ENCODE measurements at places on chromosomes 5 and 9. TPM values are rescaled to one million over a fixed set of nuclear protein-coding genes. Genes with fewer than 3 reads are reported as not detected.

The APBA1 gene
- total RNA-seq, result 0.05 TPM

DNA sequence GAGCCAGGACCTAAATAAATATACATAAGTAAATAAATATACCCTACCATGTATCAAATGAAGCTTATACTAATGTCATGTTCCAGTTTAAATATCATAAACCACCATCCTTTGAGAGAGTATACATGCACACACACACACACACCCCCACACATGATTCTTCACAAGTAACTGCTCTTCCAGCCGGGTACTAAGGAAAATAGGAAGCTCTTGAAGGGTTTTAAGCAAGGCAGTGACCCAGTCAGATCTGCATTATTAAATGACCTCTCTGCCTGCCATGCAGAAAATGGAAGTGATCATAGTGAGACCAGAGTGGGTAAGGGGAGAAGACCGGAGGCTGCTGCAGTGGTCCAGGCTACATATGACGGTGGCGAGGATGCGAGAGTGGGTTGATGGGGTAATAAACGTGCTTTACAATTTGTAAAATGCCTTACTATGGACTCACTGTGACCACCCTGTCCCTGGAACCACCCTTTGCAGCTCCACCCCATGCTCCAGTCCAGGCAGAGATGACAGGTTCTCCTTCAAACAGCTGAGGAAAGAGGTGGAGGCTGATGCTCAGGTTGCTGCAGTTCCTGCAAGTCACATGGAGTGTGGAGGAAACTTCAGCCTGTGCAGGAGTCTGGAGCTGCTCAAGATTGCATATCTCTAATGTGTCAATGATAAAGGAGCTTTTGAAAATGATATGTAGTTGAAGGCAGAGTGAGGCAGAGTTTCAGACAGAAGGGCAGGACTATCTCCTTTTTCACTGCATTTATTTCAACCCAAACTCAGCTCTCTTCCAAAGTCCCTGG lies 38.8 kb upstream of the NDFIP1 start:
- no peak for DNase-seq

DNA sequence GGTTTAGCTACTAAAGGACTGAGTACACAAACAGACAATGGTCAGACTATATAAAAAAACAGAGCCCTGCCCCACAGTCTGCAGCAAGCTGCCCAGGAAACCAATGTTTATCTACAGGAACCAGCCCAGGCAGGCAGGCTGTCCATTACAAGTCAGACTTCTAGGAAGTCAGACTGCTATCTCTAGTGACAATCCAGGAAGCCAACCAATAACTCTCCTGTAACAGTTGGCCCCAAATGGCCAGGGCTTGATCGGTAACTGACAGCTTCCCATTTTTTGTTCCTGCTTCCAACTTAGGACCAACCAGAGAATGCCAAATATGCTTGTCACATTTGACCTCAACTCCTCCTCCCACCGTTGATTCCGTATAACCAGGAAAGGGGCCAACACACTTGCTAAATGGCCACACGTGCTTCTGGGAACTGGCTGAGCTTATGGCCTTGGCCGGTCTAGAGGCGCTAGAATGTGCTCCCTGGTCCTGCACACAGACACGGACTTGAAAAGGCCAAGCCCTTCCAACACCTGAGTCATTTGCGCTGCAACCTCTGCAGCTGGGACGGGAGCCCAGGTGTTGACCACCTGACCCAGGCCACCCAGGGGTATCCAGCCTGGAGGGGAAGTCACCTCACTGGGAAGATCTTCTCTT lies 79.6 kb upstream of the CDK20 start:
- no peak for DNase-seq

DNA sequence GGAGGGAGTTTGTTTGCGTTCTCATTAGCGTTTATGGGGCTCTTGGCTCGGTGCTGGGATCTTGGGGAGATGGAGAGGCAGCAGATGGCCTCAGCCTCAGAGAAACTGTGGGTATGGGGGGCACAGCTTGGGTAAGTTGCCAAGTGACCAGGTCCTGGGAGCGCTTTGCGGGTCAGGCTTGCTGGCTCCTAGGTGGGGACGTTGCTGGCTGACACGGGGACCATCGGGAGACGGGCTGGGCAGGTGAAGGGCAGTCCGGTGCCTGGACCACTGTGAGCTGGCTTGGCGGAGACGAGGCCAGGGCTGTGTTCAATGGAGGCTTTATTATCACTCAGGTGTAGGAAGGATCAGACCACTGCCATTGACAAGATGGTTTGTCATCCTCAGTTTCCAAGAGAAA lies 30.0 kb downstream of the FGD3 start:
- no peak for DNase-seq

DNA sequence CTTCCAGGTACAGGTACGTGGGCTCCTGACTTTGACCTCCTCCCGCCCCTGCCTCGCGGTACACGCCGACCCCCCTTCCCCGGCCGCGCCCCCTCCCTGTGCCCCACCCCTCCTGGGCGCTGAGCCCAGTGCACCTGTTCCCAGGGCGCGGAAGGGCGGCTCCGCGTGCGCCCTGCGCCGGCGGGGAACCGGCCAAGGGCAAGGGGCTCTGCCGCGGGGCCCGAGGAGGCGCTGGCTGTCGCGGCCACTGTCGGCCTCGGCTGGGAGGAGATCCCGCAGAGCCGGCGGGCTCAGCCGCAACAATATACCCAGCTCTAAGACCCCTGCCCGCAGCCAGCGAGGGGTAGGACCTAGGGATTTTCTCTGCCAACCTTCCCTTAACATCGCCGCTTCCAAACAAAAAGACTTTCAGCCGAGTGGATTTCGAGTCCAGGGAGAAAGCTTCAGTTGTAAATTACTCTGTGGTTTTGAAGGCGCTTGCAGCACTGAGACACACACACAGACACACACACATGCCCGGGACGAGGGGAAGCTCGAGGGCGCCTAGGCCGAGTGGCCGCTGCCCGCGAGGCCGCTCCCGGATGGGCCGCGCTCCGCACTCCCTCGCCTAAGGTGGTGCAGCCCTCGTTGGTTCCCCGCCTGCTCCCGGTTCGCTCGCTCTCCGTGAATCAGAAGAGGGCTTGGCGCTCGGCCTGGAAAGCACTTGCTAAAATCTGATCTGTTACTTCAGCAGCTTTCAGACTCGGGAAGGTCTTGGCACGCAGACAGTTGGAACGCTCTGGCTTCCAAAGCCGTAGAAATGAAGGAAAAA lies 1.2 kb downstream of the FGF18 start:
- no peak for DNase-seq

The DMRT2 gene
- not detected for total RNA-seq

The GRXCR2 gene
- not detected for total RNA-seq

Measured in activated T-cell treated with anti-CD3 and anti-CD28 coated beads, Interleukin-2, amount 50 U/mL, for 4 hours (primary cell).